ENCODE measurements at places on chromosomes 1 and 21.

- DNase-seq, result no peak
These were observed 110.8 kb downstream of the DSCAM start for GRCh38 chr21:40736145-40736544.

DNA sequence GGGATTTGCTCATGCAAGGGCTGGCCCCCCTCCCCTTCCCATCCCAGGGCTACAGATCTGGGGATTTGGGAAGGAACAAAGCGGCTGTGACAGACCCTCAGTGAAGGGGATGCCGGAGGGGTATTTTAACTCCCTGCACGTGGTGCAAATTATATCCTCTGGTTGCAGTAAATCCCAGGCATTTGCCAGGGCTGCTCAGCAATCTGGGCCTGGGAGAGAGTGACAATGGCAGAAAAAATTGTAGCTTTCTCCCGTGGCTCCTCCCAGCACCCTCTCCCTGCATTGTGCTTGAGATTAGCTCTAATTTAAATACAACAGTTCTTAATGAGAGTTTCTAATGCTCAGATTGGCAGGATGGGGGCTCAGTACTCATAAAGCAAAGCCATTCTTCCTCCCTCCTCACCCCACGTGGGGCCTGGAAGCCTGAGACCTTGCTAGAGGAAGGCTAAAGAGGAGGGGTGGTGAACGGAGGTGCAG is 129.9 kb upstream of the CD34 start:
- no peak for DNase-seq

GRCh38 chr1:205536759-205537361 is 32.4 kb downstream of the CDK18 start:
- DNase-seq, result no peak

DNA sequence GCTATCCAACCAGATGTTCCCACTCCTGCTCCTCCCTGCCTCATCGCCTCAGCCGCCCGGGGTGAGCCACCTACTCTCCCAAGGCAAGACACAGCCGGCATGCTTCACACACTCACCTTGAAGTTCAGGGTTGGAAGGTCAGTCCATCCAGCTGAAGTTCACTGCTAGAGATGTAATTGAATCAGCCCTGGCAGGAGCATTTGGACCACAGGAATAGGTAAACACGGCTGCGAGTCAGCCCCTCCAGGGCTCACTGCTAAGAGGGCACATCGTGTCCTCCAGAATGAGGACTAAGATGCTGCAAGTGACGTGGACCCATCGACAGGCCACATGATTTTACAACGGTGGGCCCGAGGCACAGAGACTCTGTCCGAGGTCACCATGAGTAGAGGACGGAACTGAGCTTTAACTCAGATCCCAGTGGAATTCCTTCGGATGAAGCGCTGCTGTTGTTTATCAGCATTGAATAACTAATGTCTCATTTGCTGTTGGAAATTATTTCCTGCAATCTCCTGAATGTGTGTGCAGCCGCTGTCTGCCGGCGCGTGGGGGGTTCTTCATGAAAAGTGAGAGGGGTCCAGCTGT is 41.9 kb downstream of the RSPH1 start:
- no peak for DNase-seq

DNA sequence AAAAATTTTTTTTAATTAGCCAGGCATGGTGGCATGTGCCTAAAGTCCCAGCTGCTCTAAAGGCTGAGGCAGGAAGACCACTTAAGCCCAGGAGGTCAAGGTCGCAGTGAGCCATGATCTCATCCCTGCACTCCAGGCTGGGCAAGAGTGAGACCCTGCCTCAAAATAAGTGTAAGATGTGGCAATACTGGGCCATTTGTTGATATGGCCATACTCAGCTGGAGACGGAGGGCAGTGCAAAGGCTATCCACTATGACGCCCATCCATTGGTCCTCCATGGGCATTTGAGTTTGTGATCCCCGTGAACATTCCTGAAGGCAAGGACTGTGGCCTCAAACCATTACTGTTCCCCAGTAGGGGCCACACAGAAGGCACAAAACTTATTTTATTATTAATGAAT is 1.5 kb downstream of the CASP9 start:
- no peak for DNase-seq

DNA sequence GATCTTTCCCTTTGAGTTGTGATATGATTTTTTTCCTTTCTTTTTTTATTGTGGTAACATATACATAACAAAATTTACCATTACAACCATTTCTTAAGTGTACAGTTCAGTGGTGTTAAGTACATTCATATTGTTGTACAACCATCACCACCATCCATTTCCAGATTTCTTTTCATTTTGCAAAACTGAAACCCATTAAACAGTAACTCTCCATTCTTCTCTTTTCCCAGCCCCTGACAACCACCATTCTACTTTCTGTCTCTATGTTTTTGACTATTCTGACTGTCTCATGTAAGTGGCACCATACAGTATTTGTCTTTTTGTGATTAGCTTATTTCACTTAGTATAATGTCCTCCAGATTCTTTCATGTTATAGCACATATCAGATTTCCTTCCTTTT is 30.3 kb downstream of the CEP350 start:
- no peak for DNase-seq

GRCh38 chr1:24754229-24754628 is 9.0 kb downstream of the CLIC4 start:
- DNase-seq, result peak; percentile 84

DNA sequence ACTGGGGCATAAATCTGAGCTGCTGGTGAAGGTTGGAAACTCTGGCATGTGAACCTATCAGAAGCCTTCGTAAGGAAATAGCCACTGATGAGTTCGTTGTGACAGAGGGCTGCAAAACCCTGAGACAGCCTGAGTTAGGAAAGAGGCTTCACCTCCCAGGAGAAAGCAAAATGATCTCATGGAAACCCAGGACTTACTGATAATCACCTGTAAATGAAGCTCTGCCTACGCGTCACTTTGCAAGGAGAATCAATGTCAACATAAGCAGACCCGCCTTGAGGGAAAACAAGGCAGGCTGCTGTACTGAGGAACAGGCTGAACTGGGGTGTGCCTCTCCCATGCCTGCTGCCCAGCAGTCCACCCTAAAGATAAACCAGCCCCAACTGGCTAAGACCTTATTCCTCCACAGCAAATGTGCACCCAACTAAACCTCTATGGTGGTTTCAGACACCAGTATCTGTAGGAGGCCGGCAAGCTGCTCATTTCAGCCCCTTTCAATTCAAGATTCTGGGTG is 46.8 kb upstream of the SLC44A3 start:
- DNase-seq, result no peak

DNA sequence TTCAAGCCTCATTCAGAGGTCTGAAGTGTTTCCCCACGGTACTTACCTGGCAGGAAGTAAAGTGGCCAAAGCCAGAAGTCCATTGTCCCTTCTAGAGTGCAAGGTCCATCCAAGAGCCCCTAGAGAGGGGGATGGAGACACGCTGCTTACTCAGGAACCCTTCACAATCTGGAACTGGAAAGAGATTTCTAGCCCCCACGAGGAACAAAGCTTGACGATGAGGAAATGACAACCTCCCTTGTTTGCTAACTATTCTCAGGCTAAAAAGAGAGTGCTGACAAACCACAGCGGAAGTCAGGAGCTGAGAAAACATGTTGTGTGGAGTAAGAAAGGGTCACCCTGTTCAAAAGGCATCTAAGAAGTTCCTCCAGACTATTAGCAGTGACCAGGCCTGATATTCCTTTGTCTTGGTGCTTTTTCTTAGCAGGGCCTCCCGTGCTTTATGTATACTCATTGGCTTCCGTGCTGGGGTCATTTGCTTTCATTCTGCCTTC is at the start of gene FCMR:
TSS of gene FCMR (minus strand) at position 170 of the 494 bp plus-strand sequence. CDS start at position 83, 87 bp downstream.
- no peak for DNase-seq

- DNase-seq, result no peak
These were observed 819 bp downstream of the PYHIN1 start for GRCh38 chr1:158932171-158932570.

GRCh38 chr1:205510308-205510950 is 6.0 kb downstream of the CDK18 start:
- no peak for DNase-seq

DNA sequence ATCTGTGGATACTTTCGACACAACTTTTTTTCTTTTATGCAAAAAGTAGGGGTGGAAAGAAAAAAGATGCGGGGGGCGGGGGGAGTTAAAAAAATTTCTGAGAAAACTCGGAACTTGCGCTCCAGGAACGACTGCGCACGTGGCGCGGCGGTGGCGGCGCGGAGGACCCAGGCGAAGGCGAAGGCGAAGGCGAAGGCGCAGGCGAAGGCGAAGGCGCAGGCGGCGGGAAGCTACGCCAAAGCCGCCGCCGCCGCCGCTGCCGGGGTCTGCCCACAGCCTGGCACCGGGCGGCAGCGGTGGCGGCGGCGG is 208 bp upstream of the BARHL2 start:
- DNase-seq, result no peak

- no peak for DNase-seq
These were observed 13.5 kb upstream of the OR2G2 start for GRCh38 chr1:247574664-247575063.

DNA sequence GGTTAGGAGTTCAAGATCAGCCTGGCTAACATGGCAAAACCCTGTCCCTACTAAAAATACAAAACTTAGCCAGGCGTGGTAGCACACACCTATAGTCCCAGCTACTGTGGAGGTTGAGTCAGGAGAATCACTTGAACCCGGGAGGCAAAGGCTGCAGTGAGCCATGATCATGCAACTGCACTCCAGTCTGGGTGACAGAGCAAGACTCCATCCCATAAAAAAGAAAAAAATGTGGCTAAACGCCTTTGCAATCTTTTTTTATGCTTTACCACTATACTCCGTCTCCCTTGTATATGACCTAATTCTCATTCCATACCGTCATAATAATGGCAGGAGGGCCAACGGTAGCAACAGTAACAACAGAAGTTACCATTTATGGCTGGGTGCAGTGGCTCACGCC is 109.5 kb downstream of the ASH1L start:
- DNase-seq, result no peak

GRCh38 chr1:98821379-98821778 is 159.9 kb downstream of the SNX7 start:
- no peak for DNase-seq

- DNase-seq, result peak; percentile 30
These were observed 157.7 kb downstream of the PIK3R3 start for GRCh38 chr1:45974541-45975269.

DNA sequence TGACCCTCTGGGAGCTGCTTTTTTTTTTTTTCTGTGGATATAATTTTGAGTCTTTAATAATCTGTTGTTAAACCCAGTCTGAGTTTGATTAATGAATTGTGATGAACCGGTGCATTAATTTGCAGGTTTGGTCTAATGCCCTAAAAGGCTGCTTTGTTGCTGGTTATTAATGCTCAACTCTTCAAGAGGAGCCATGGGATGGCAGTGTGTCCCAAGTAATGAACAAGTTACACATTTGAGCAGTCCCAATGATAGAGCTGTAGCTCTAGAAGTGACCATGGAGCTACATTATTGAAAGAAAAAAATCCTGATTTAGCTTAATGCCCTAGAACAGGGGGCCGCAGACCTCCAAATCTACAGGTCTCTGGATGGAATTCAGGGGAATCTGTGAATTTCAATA is 53.1 kb downstream of the RWDD3 start:
- peak; percentile 3 for DNase-seq

DNA sequence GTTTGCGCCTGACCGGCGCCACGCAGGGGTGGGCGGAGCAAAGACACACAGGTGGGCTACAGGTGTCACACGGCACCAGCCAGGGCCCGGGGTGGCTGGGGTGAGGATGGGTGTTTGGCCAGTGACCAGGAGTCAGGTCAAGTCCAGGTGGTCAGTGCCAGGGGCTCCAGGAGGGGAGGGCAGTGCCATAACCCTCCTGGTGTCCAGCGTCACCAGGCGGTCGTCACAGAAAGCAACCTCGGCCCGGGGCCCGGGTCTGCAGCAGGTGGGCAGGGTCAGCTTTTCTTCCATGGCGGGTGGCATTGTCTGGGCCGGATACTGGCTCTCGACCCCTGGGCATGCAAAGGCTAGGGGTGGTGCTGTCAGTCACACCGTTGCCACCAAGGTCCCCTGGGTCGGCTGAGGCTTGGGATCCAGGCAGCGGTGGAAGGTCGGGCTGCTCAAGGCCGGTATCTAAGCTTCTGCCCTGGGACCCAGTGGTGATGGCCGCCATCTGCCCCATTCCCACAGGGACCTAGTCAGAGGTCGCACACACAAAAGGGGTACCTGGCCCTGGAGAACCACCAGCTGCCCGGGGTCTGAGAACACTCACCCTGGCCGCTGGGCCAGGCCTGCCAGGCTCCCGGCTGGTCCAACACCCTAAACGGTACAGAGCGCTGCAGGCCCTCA is 1.8 kb downstream of the FNDC10 start:
- no peak for DNase-seq

GRCh38 chr1:217026531-217026930 is 303.3 kb upstream of the ESRRG start:
- DNase-seq, result no peak

GRCh38 chr1:154777154-154777553 is 92.9 kb downstream of the KCNN3 start:
- DNase-seq, result no peak

- peak; percentile 80 for DNase-seq
These were observed 58.9 kb upstream of the LAPTM5 start for GRCh38 chr1:30816211-30817076.

DNA sequence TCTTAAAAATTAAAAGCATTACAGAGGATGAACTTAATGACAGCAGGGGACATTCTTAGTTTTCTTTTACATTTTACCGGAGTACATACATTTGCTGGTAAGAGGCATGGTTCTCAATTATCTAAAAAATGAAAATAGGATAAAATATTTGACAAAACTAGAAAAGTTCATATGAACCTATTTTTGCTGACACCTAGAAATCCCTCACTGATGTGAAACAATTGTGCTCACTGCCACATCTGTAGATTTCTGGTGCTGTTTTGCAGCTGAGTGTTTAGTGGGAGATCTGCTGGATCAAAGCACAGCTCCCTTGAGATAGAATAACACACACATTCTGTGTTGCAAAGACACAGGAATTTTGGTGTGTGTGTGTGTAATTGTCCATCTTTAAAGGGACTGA is 392.9 kb upstream of the B3GALT2 start:
- no peak for DNase-seq

GRCh38 chr1:58287894-58288623 is 258.5 kb downstream of the OMA1 start:
- DNase-seq, result no peak

GRCh38 chr1:27542463-27543273 is 52.7 kb upstream of the WASF2 start:
- DNase-seq, result peak; percentile 76
